ENCODE measurements at places on chromosomes 13 and 19.

- H3K27ac ChIP-seq: no peak overlapping the region
- H3K4me1 ChIP-seq: no peaks in the 10 kb centered on the region
- no peaks in the 10 kb centered on the region for H3K27me3 ChIP-seq
- no peaks in the 10 kb centered on the region for H3K36me3 ChIP-seq
- DNase-seq: no peak
These were observed 179.0 kb downstream of the SPRY2 start for GRCh38 chr13:80161896-80162295.

GRCh38 chr13:30103161-30103840 lies 204.1 kb downstream of the KATNAL1 start:
- H3K4me1 ChIP-seq: no peaks in the 10 kb centered on the region
- no peak overlapping the region for H3K4me3 ChIP-seq
- DNase-seq: no peak
- H3K36me3 ChIP-seq: no peaks in the 10 kb centered on the region
- no peak overlapping the region for H3K27ac ChIP-seq

- H3K4me3 ChIP-seq: peak within 1 kb of the TSS; percentile 96
- H3K27me3 ChIP-seq: no peaks in the 10 kb centered on the region
- DNase-seq: peak; percentile 94
- peak within 1 kb of the TSS; percentile 84 for H3K27ac ChIP-seq
These were observed at the start of gene CLPTM1 for GRCh38 chr19:44954649-44955504. CLPTM1 (plus strand) TSS chr19:44955380; CDS start chr19:44955396, 16 bp downstream.

GRCh38 chr19:37970699-37971098 lies 63.7 kb downstream of the SIPA1L3 start:
- no peak overlapping the region for H3K4me3 ChIP-seq
- no peaks in the 10 kb centered on the region for H3K36me3 ChIP-seq
- no peaks in the 10 kb centered on the region for H3K27me3 ChIP-seq
- no peak for DNase-seq
- H3K4me1 ChIP-seq: no peaks in the 10 kb centered on the region
- no peak overlapping the region for H3K27ac ChIP-seq

- H3K27ac ChIP-seq: no peak overlapping the region
- no peaks in the 10 kb centered on the region for H3K27me3 ChIP-seq
- DNase-seq: no peak
These were observed 299.3 kb downstream of the DLEU7 start for GRCh38 chr13:50544211-50544610.
